Activated CD8-positive, alpha-beta memory T cell treated with anti-CD3 and anti-CD28 coated beads for 1 hour (primary cell): ENCODE measurements at places on chromosomes 12 and 14.

GRCh38 chr14:53186532-53186931, 33.4 kb upstream of the DDHD1 start:
- no peak for DNase-seq

DNA sequence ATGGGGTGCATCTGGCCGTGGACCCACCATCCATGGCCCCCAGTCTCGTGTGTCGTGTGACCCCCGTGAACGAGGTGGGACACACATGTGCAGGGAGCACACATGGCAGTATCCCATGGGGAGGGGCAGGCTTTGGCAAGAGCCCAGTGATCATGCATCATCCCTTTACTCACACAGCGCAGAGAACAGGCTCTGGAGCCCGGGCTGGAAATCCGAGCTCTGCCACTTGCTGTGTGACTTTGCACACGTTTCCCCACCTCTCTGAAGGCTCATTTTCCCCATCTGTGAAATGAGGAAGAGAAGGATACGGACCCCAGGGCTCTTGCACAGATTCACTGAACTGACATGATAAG, 119.9 kb downstream of the PHETA1 start:
- DNase-seq = no peak

- no peak for DNase-seq
Measured at GRCh38 chr14:105853089-105853906, 326.9 kb downstream of the TMEM121 start.

GRCh38 chr14:50342221-50343078, 30.3 kb downstream of the DMAC2L start:
- no peak for DNase-seq

DNA sequence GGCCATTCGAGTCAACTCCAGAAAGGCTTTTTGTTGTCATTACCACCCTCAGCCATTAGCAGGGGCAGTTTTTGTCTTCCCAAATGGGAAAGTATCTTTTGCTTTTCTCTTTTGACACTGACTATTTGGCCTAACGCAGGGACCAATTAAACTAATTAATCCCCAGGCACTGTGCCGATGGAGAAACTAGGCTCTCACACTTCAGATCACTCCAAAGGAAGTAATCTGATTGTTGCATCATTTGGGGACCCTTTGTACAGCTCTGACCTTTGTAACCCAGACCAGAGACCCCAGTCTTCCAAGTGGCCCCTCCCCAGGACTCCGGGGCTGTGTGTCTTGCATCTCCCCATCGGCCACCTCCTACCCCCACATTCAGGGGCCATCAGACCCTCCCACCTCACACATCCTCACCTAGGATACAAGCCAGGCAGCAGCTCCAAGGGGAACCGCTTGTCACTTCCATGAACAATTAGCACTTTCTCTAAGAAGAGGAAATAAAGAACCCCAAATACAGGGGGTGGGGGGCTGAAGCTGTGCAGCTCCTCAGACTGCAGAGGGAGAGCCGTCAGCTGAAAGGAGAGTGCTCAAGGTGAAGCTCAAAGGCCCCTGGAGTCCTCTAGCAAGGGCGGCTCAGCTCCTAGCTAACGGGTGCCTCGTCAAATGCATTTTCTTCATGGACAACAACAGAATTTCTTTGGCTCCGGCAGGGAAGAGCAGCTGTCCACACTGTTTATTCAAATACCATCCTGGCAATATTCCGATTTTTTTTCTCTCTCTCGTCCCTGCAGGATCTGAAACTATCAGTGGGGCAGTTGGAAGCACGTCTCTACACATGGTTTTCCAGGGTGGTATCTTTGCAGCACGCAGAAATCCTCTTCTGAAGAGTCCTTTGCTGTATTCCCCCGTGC, 64.3 kb upstream of the DIO3 start:
- no peak for DNase-seq

DNA sequence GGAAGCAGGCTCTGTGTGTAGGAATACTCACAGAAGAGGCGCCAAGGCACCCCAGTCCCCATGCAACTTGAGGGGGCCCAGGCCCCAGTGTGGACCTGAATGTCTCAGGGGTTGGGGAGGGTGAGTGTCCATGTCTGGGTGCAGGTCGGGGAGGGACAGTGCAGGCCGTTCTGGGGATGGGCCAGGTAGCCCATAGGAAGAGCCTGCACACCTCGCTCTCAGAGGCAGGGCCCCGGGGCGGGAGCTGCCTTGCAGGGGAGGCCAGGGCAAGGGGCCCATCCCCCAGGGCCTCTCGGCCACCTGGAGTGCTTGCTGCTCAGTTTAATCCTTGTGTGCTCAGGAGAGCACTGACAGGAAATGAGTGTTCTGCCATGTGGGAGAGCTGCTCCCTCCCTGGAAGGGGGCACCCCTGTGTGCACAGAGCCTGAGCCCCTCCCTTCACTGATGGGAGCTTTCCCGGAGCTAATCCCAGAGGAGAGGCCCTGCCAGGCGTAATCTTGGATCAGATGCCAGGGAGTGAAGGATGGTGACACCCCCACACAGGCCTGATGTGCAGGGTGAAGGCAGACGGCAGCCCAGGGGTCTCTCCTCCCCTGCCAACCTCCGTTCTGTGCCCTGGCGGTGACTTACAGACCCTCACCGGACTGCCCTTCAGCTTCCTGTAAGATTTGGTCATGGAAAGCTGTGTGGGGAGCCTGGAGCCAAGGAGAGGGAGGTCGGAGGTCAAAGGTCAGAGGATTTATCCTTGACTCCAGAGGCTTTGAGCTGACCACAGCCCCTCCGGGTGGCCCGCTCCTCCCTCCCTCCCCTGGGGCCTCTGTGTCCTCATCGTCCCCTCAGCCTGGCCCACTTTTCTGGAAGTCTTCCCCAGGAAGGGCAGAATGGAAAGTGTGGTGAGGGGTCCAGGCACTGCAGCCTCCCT, 24.4 kb upstream of the FBRSL1 start:
- DNase-seq = no peak

DNA sequence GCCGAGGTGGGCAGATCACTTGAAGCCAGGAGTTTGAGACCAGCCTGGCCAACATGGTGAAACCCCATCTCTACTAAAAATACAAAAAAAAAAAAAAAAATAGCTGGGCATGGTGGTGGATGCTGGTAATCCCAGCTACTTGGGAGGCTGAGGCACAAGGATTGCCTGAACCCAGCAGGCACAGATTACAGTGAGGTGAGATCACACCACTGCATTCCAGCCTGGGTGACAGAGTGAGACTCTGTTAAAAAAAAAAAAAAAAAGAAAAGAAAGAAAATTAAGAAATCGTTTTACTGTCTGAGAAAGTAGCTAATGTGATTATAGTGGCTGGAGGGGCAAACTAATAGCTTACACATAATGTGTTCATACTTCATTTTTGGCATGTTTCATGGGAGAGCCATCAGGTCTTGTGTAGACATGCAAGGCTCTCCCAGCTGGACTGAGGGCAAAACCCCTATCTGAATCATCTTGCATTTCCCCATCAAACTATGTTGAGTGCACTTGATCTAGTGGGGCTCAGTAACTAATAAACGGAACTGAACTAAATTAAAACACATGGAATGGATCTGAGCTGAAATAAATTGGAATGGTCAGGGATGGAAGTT, 16.2 kb downstream of the KIF21A start:
- DNase-seq = no peak

GRCh38 chr12:2083008-2083407, 30.2 kb downstream of the CACNA1C start:
- DNase-seq = no peak
